ENCODE measurements at places on chromosomes 6 and 20.

- no peak for DNase-seq
These were observed 688 bp downstream of the COMMD7 start for GRCh38 chr20:32742322-32743236.

- DNase-seq = no peak
These were observed 45.8 kb upstream of the PAK5 start for GRCh38 chr20:9884666-9885065.

- no peak for DNase-seq
These were observed 199.3 kb upstream of the FLRT3 start for GRCh38 chr20:14536738-14537137.

- DNase-seq = no peak
These were observed 856.5 kb upstream of the MAP3K7 start for GRCh38 chr6:91443405-91443804.

DNA sequence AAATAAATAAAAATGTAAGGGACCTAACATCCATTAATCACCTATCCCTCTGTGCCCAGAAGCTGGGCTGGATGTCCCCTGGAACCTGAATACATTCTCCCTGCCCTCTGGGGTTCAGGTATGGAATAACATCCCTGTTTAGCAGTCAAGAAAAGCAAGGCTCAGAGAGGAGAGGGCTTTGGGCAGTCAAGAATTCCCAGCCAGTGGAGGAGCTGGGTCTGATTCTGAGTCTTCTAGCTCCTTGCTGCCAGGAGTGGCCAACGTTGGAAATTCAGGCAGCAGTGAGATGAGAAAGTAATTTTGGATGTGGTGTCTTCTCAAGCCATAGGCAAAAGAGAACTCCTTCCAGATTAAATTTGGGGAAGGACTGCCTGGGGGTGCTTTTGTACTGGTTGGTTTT lies 42.6 kb upstream of the ZNFX1 start:
- DNase-seq = no peak

DNA sequence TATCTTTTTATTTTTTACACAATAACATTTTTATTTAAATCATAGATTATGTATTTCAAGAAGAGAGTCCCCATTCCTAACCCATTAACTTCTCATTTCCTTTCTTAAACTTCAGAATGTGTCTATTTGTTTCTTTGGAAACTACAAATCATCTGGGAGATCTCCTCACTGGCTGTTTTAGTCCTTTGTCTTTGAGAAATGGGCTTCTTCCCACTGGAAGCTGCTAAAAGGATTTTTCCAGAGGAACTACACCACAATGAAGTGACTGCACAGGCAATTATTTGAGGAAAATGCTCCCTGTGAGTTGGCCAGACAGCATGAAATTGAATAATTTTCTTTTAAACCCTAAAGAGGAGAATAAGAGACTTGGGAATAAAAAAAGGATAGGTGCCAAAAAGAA lies 119.1 kb downstream of the TENT5A start:
- no peak for DNase-seq

- DNase-seq = no peak
These were observed 213.1 kb downstream of the ATXN1 start for GRCh38 chr6:16548121-16548520.

DNA sequence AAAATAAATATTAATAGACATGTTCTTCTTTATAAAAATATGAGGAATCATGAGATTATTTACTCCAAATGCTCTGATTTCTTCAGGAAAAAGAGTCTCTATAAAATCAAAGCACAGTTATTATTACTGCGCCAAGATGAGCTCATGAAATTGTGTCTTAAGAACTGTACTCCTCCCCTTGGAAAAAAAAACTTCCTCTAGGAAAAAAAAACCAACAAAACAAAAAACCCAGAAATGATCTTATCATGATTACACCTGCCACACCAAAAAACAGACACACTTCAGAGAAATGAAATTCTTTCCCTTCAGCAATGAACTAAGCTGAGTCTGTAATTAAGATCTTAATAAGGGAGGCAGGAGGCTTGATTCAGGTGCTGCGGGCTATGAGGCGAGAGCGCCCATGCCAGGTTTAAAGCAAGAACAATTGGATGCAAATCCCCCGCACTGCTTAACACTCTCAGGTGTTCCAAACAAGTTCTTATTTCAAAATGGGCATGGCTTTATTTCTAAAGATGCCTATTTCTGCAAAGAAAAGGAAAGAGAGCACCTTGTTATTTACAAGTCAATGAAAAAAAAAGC lies 9.1 kb downstream of the NEDD9 start:
- DNase-seq = no peak

DNA sequence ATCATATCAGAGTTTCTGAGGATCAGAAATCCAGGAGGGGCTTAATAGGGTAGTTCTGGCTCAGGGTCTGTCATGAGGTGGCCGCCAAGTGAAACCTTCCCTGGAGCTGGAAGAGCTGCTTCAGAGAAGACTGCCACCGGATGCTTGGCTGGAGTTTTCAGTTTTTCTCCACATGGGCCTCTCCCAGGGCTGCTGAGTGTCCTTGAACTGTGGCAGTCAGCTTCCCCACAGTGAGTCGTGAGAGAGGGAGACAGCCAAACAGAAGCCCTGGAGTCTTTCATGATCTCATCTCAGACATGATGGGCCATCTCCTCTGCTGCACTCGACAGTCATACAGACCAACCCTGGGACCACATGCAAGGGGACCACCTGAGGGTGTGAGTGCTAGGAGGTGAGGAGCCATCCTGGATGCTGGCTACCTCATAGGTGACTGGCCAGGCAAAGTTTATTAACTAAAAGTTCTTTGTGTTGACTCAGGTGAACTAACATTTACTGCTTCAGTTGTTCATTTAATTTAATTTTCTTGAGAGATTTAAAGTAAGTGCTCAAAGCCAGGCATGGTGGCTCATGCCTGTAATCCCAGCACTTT lies 71.5 kb downstream of the SHLD1 start:
- DNase-seq = no peak

DNA sequence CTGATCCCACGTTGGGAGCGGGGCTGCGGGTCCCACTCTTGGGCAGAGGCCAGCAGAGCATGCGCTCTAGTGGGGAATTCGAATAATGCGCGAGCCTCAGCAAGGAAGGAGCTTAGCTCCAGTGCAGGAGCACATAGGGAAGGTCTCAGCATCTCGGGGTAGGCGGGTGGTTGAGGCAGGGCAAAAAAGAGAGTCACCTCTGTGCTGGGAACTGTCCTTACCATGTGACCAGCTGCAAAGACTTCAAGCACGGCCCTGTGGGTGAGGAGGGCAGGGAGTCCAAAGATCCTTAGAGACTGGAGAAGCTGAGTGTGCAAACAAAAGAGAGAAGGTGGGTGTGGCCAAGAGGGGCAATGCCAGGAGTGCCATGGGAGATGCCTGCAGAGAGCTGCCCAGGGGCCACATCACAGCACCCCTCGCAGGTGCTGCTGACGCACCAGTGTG lies 79.2 kb upstream of the CD93 start:
- DNase-seq = no peak

- no peak for DNase-seq
These were observed 21.7 kb downstream of the UCKL1 start for GRCh38 chr20:63934271-63935068.

DNA sequence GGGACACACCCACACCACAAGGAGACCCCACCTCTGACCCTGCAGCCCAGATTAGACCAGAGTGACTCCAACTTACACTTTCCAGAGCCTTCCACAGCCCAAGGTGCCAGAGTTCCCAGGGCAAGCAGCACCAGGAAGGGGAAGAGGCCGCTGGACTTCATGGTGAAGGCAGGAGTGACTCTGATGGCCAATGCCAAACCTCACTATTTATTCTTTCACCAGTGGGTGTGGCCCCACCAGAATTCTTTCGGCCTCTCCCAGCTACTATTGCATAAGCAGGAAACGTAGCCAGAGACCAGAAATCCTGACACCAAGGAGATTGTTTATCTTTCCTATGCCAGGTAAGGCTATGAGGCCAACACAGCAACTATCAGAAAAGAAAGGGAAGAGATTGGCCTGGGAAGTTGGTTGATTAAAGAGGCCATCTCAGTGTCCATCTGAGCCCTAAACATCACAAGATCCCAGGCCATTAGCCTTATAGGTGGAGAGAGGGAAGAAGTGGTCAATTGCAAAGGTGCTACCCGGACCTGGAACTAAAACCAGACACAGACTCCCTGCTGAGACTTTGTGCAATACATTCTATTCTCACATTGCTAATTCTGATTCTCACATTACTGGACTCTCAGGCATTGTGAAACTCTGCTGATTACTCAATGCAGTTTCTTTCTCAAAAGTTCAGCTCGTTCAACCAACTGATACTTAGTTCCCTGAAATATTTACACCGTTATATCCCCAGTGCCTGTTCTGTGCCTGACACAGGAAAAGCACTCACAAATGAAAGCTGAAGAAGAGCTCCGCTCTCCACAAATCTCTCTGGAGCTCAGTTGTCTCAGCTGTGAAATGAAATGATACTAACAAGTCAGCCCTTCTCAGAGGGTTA lies at the start of gene SLPI:
Gene SLPI (minus strand): TSS at position 182 of the 880 bp plus-strand sequence. CDS start 21 bp downstream, at position 161.
- no peak for DNase-seq

DNA sequence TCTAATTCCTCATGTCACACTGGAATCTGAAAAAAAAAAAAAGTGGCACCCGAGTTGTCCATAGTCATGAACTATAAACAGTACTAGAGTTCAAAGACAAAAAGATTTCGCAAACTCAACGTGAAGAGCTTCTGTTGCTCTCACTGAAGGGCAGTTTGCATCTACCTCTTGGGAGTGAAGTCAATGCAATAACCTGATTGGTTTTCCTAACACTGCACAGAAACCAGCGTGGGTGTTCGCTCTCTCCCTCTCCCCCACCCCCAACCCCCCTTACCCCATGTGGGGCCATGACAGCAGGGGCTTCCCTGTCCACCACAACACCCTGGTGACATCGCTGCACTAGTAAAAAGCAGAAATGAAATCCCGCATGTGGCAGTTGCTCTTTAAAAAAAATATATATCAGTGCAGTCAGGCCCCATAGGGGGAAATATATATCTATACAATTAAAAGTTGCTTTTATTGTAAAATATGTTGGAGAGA lies 66.9 kb downstream of the GMPR start:
- DNase-seq = no peak

DNA sequence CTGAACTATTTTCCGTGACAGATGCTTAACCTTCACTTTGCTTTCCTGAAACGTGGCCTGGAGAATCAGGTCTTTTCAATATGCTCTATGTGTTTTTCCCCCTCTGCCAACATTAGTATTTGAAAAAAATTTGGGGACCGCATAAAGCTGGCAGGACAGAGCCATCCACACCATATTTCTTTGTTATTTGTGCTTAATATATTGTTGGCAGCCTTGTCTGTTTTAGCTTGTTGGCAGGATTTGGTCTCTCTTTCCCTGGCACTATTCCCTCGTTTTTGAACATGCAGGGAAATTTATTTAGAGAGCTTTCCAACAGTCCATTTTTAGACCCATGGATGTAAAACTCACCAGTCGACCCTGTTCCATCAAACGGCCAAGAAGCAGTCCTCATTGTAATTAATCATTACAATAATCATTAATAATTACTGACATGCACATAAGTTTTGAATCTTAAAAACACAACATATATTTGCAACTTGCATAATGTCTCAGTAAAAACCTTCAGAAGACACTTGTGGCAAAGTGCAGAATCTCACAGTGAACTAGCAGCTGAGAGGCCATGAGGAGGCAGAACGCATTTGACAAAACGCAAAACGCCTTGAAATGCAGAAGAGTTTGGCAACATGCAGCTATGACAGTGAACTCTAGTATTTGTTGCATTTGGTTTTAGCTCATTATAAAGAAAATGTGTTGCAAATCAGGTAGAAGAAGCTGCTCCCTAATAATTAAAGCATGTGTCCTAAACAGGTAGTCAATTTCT lies 514.2 kb downstream of the C6orf118 start:
- no peak for DNase-seq

GRCh38 chr20:43955750-43956191 lies 41.1 kb downstream of the TOX2 start:
- DNase-seq = no peak

- DNase-seq = no peak
These were observed 82.3 kb downstream of the SYNE1 start for GRCh38 chr6:152554851-152555250.

Measured in esophagus squamous epithelium (tissue), 5 donors.